ENCODE measurements at places on chromosomes 7 and 10. TPM values are rescaled to one million over a fixed set of nuclear protein-coding genes. Genes with fewer than 3 reads are reported as not detected.

- DNase-seq: no peak
Observed at GRCh38 chr7:99184532-99185218, 23.2 kb downstream of the KPNA7 start.

- DNase-seq: peak; percentile 3
Observed at GRCh38 chr10:42985436-42986316, 91.2 kb upstream of the RET start.

DNA sequence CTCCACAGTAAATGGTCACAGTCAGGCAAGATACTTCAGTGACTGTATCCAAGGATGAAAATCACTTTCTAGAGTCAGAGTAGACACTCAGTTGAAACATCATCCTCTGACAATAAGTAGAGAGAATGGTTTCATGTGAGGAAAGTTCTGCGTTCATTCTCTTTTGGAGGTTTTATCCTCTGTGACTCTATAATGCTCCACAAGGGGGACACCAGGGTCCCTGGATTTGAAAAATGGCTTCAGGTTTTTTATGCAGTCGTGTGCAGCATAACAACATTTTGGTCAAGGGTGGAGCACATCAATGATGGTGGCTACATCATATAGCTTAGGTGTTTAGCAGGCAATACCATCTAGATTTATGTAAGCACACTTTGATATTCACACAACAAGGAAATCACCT, 40.4 kb downstream of the TMEM168 start:
- no peak for DNase-seq

DNA sequence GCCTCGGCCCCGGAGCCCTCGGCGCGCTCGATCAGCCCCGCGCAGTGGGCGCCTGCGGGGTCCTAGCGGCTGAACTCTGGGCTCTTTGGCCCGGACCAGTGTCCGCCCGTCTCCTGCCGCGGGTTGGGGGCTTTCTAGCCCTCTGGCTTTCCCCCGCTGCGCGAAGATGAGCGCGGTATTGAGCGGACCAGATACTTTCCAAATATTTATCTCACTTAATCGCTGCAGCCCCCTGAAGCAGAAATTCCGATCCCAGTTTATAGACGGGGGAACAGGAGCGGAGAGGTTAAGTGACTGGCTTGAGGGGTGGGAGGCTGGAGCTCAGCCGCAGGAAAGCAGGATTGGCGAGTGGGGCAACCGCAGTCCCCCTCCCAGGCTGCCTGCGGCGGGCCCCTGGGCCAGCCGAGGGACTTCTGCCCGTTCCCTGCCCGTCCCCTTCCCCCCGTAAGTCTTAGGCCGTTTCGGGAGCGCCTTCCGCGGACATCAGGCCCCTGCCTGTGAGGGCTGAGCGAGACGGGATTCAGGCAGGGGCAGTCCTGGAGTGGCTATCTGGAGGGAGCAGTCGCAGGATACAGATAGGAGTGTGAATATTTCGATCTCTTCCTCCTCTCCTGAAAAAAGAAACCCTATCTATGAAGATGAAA, 565 bp downstream of the STRIP2 start:
- DNase-seq: peak; percentile 13

DNA sequence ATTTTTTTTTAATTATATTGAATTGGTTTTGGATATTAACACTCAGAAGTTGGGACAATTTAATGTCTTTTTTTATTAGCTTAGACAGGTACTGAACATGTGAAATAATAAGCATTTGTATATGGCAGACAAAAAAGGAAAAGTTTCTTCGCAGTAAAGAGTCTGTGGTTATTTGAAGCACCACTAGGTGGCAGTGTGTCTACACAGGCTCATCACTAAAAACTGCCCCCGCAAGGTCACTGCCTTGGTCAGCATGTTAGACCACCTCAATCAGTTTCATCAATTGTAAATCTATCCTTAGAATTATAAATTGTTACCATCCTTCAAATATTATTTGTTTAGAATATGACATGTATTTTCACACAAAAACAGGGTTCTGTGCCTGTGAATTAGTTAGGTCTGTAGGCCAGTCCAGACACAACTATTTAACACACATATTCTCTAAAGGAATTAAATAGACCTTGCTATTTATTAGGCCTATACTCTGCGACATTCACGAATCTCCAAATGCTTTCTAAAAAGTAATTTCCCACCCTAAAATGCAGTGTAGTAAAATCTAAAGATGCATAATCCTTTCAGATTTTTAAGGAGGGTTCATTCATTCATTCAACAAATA, 17.0 kb downstream of the PNLIPRP3 start:
- DNase-seq: no peak

The SLC18A3 gene
- not detected for total RNA-seq

Data from ovary (tissue), 10 donors.